Calu3 (cell line): ENCODE measurements at places on chromosomes 5 and 9. TPM values are rescaled to one million over a fixed set of nuclear protein-coding genes. Genes with fewer than 3 reads are reported as not detected.
A peak's percentile ranks its signal among the peaks of the same experiment; 100 is the strongest.

The CTSL gene
- 32.2 and 42.9 TPM in 2 replicates for total RNA-seq

The TEK gene
- total RNA-seq: not detected in 2 replicates

The BAAT gene
- total RNA-seq: 10.2 and 18.6 TPM in 2 replicates

The NTNG2 gene
- not detected in 2 replicates for total RNA-seq

The SLC6A19 gene
- total RNA-seq: not detected in 2 replicates

The DNAJC21 gene
- 56.2 and 56.8 TPM in 2 replicates for total RNA-seq

The CACFD1 gene
- total RNA-seq: 15.1 and 19.9 TPM in 2 replicates

The GMCL2 gene
- not detected in 2 replicates for total RNA-seq

GRCh38 chr5:135395451-135395850 lies 3.6 kb downstream of the MACROH2A1 start:
- DNase-seq: no peak

GRCh38 chr5:55855509-55855908 lies 4.4 kb downstream of the IL31RA start:
- DNase-seq: no peak

DNA sequence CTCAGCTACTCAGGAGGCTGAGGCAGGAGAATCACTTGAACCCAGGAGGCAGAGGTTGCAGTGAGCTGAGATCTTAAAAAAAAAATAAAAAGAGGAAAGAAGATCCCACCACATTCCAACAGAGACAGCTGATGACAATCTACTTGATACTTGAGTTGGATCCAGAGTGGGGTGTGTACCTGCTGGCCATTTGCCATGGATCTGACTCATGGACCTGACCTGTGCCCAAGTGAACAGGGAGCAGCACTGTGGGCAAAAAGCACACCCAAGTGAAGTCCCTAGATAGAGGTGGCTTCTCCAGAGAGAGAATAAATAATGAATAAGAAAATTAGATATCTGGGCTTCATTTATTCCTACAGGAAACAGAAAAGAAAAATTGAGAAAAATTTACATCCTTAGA lies 81.2 kb upstream of the MIER3 start:
- peak; percentile 73 for DNase-seq

DNA sequence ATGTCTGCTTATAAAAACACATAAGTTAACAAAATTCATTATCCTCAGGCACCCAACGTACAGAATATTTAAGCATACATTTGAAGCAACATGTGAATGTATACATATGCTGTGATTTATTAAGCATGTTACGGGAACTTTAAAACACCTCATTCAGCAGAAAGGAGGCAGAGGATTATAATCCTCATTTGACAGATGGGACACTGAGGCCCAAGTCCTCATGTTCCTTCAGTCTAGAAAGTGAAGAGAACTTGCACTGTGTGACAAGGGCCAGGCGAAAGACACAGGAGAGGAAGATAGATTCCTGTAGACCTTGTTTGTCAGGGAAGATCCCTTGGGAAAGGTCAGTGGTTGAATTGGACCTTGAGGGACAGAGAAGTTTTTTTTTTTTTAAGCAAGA lies 7.6 kb upstream of the PSMD5 start:
- no peak for DNase-seq

DNA sequence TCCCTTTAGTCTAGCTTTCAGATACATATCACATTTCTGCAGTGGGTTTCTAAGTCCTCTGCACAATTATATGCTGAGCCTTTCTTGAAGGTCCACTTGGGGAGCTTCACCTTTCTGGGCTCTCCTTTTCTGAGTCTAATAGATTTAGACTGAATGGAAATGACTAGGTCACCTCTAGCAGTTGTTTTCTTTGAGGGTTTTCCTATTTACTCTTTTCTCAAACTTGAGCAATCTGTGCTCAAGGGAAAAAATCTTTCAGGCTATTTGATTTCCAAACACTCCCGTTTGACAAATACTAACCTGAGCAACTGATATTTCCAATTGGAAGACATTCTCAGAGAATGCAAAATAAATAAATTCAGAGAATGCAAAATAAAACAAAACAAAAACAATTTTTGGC lies 39.0 kb downstream of the ISOC1 start:
- no peak for DNase-seq

DNA sequence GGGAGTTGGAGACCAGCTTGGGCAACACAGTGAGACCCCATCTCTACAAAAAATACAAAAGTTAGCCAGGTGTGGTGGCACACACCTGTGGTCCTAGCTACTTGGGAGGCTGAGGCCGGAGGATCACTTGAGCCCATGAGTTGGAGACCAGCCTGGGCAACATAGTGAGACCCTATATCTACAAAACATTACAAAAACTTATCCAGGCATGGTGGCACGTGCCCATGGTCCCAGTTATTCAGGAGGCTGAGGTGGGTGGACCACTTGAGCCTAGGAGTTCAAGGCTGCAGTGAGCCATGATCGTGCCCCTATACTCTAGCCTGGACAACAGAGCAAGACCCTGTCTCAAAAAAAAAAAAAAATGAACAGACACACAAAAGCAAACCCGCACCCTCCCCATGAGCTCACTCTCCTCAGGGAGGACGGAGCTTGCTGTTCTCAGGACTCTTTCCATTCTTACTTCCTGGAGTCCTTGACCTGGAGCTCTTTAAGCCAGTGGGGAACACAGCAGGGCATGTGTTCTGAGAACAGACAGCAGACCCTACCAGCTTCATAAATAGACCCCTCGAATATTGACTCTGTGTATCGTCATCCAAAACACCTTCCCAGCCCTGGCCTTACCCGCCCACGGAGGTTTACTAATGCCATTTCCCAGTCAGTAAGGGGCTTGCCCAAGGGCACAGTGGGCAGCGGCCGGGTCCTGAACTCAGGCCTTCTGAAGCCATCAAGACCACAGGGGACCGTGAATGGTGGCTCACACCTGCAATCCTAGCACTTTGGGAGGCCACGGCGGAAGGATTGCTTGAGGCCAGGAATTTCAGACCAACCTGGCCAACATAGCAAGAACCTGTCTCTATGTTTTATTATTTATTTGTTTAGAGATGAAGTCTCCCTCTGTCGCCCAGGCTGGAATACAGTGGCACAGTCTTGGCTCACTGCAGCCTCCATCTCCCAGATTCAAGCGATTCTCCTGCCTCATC lies 11.1 kb downstream of the PTGES2 start:
- no peak for DNase-seq

DNA sequence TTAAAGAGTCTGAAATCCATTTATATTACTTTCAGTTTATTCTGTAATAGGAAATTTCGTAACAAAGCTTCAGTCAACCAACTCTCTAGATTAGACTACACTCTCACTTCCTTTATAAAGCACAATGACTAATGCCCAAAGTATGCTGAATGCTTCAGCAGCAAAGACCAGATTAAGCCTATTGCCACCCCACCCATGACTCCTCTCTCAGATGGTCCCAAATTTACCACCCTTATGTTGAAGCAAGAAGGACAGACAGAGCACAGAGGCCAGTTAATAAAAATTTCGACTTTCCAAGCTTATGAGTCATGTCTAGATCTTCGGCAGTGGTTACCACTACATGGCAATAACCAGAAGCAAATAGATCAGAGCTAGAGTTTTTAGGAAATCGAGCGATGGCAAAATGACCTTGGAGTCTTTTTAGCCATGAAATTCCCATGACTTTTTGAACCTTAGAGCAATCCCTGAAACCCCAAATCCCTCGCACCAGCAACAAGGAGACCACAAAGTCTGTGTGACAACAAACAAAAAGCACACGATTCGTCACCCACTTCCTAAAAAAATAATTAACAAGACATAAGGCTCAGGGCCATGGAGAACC lies 287.8 kb upstream of the RASA1 start:
- DNase-seq: peak; percentile 39

- DNase-seq: peak; percentile 75
Measured at GRCh38 chr5:74201334-74202081, 439.0 kb downstream of the ENC1 start.

GRCh38 chr9:116987721-116988485 lies 300.8 kb downstream of the TRIM32 start:
- DNase-seq: no peak

DNA sequence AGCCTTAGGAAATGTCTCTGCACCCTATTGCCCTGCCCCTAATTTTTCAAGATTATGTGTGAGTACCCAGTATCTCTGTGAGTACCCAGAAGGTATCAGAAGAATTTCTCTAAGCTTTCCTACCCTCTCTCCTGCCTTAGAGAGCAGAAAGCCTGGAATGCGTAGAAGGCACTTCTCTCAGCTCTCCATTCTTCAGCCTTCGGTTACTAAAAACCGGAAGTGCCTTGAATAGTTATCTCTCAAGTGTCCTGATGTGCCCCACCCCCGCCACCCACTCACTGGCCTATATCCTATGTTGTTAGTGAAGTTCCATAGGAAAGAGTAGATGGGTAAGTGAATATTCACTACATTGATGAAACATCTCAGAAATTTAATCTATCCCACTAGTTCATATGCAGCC lies 210.7 kb upstream of the CDH10 start:
- DNase-seq: no peak

DNA sequence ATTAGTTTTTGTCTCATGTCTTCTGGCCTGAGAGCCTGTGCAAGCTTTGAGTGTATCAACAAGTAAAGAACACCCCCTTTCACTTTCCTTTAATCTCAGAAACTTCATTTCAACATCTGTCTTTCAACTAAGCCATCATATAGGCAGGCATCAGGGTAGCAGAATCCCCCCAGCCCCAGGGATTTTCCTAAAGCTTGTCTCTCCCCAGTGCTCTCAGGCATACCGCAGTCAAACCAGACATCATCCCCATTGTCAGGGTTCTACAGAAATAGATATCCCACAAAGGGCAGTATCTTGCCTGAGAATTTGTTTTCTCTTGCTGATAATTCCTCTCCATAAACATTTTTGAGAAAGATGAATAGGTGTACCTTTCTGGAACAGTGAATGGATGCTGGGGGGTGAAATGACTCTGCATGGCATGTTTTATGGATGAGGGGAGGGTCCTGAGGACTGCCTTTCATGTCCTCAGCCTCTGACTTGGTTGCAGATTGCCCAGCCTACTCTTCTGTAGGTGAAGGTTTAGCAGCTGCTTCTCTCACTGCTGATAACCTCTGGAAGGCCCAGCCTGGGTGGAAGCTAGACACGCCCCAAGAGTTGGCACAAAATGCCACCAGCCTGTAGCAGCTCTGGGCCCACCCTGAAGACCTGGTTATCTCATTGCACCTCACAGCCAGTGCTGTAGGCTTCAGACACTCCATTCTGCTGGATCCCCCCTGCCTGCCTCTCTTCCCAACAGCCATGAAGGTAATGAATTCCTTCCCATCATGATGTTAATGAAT lies 20.5 kb upstream of the SHB start:
- DNase-seq: no peak

GRCh38 chr9:89558948-89559347 lies 45.9 kb upstream of the GADD45G start:
- no peak for DNase-seq

- no peak for DNase-seq
Measured at GRCh38 chr5:142542906-142543305, 143.0 kb downstream of the FGF1 start.

DNA sequence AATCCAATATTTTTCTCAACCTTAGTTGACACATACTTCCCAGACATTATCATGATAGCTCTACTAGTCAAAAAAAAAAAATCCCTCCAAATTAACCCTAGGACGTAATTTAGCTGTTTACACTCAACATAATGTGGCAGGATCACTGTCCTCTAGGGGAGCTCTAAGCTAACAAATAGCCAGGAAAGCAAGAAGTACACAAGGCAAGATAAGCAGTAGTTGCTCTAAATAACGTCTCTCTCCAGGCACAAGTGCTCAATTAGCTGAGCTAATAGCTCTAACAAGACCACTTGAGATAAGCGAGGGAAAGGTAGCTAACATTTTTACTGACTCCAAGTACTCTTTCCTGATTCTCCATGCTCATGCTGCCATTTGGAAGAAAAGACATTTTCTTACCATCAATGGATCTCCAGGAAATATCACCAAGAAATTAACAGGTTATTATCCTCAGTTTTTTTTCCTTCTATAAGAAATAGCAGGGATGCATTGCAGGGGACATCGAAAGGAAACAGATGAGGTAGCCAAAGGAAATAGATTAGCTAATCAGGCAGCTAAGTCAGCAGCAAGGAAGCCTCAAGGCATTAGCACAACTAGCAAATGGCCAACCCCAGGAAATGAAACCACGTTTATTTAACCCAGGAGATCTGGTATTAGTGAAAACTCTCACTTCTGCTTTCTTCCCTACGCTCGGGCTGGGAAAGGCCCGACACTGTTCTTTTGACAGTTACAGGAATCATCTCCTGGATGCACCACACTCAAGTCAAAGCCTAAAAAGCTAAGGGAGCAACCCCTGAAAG lies 614.1 kb downstream of the PTPRD start:
- no peak for DNase-seq

DNA sequence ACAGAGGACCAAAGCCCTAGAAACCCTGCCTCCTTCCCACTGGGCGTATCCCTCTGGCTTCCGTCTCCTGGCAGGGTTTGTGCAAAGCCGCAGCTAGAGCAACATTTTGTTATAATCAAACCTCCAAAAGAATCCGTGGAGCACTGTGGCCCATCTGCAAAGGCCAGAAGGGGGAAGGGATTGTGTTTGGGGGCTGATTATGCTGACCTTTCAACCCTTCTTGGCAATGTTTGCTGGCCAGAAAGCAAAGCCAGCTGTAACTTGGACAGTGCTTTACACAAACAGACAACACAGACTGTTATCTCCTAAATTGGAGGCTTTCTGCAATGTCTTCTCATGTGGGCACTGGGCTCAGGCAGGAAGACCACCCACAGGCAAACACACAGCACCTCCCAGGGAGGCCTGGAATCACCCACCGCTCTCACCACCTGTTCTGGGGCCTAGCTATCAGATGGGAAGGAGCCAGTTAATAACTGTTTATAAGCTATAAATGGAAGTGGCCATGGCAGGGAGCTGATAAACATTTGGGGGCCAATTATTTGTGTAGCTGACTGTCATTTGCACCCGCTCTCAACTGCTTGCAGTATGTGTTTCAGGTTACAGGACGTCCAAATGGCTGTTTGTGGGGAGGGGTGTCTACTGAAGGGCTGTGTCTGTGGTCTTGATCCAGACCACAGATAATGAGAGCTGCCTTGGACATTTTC lies 121.6 kb upstream of the ERCC6L2 start:
- no peak for DNase-seq

GRCh38 chr9:131297903-131298302 lies 8.4 kb downstream of the PLPP7 start:
- DNase-seq: no peak

DNA sequence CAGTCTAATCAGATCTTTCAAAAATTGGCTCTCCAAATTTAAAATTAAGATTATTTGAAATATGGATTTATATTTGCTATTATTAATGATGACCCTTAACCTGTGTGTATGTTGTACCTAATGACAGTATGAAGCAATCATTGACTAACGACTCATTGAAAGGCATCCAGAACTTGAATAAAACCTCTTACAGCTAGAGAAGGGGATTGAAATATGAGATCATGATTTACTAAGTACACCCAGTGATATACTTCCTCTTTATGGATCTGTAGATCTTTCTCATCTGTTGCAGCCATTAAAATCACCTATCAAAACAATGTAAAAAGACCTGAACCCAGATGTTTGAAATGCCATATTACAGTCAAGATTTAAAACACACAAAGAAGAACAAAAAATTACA lies 126.5 kb downstream of the RPS23 start:
- no peak for DNase-seq
